NCI-H1694 (cell line): ENCODE measurements at places on chromosomes 13 and 19.

DNA sequence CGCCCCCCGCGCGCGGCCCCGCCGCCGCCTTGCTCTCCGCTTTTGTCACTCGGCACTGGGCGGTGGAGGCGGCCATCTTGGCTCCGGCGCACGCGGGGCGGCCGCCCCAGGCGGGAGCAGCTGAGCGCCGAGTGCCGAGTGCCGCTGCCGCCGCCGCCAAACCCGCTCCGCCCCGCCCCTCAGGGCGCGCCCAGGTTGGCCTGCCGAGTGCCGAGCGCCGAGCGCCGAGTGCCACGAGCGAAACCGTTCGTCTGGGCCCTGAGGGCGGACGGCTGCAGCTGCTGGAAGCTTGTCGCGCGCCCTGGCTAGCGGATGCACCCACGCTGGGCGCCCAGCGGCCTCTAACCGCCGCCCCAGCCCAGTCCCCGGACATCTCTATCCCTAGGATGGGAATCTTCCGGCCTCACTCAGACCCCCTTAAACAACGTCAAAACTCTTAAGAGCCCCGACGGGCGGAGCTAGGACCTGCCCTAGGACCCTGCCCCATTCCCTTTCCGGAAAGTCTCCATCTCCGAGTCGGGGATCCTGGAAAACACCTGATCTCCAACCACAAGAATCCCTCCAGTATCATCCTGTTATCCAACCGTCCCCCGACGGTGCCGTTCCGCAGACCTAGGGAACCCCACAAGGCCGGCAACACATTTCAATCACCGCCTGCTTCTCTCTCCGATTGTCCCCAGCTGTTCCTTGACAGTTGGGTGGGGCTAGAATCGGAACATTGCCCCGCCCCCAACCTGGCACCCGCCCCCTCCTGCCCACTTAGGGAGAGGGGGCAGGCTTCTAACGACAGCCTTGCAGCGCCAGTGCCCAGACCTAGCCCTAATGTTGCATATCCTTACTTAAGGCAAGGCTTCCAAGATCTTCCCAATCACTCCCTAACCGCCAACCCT, 14.1 kb upstream of the AKAP8L start:
- peak; percentile 53 for DNase-seq

GRCh38 chr13:94825507-94825906, 113.2 kb upstream of the SOX21 start:
- peak; percentile 22 for DNase-seq

GRCh38 chr19:36198119-36198518, 16.3 kb downstream of the ZNF565 start:
- no peak for DNase-seq

GRCh38 chr19:10517760-10518443, 655 bp upstream of the S1PR5 start:
- peak; percentile 29 for DNase-seq

GRCh38 chr13:25922376-25922775, 129.4 kb downstream of the SHISA2 start:
- peak; percentile 10 for DNase-seq

GRCh38 chr13:35392768-35393167, 83.7 kb downstream of the MAB21L1 start:
- DNase-seq, result no peak

DNA sequence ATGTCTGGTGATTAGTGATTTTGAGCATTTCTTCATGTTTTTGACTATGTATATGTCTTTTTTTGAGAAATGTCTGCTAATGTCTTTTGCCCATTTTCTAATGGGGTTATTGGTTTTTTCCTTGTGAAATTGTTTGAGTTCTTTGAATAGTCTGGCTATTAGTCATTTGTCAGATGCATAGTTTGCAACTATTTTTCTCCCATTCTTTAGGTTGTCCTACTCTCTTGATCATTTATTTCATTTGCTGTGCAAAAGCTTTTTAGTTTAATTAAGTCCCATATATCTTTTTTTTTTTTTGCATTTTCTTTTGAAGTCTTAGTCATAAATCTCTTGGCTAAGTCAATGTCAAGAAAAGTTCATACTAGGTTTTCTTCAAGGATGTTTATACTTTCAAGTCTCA, 449.8 kb downstream of the DACH1 start:
- DNase-seq, result no peak

- DNase-seq, result no peak
These were observed 42.7 kb downstream of the INSR start for GRCh38 chr19:7251494-7251893.

DNA sequence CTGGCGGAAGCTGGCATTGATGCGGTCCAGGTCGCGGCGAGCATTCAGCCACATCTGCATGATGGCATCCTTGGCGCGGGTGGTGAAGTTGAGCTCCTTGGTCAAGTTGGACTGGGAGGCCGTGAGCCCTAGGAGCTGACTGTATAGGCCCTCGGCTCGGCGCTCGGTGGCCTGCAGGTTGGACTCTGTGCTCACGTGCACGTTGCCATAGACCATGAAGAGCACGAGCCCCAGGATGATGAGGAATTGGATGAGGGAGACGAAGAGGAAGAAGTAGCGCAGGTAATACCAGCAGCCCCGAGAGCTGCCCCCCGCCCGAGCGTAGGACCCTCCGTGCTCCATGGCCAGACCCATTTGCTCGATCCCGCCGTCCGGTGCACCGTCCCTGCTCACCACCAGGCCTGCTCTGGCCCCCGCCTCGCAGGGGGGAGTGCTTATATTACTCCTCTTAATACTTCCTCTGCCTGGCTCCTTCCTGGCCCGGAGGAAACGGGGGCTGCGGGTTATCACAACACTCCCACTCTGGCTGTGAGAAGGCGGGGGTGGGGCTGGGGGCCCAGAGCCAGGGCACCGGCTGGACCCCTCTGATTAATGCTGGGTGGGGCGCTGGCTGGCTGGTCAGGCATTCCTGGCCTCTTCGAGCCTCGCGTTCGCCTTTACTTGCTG, at the start of gene PLVAP:
PLVAP (minus strand) TSS at position 408 of the 666 bp plus-strand sequence; CDS start at position 354, 54 bp downstream.
- DNase-seq, result no peak

DNA sequence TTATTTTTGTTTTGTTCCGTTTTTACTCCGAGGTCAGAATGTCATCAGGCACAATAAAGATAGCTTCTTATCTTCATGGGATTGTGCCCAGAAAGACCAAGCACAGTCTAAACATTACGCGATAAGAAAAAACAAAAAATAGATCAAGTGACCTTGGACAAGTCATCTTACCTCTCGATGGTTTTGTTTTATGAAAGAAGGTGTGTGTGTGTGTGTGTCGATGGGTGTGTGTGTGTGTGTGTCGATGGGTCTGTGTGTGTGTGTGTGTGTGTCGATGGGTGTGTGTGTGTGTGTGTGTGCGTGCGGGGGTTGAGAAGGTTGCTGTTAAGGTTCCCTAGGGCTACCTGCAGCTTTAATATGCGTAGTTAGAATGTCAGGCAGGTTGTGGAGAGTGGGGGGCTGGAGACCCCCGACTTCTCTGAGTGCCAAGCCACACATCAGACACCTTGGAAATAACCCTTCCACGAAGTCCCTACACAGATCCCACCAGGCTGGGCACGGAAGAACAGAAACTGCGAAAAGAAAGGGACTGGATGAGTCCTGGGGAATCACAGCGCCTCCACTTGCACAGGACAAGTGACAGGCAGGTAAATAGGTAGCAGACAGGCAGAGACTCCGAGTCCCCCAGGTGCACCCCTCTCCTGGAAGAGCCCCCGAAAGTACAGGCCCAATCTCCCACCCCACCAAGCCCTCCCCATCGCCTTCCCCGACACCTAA, 458 bp upstream of the ATP8A2 start:
- DNase-seq, result no peak

DNA sequence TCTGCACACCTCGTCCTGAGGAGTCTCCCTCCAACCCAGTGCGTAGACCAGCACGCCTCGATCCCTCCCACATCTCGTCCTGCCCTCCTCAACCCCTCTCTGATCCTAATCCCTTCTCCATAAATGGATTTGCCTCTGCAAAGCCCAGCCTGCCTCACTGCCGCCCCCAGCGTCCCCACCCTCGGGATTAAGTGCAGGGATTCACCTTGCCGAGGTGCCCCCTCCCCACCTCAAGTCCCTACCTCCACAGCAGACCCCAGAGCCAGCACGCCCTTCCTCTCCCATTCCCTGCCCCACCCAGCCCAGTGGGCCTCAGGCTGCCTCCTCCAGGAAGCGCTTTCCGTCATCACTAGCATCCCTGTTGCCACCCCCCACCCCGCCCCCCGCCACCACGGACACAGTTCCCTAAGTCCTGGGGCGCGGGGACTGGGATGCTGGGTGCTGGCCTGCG, 4.0 kb downstream of the KLF16 start:
- DNase-seq, result no peak

- DNase-seq, result no peak
These were observed 99.4 kb downstream of the ZNF557 start for GRCh38 chr19:7168941-7169340.

DNA sequence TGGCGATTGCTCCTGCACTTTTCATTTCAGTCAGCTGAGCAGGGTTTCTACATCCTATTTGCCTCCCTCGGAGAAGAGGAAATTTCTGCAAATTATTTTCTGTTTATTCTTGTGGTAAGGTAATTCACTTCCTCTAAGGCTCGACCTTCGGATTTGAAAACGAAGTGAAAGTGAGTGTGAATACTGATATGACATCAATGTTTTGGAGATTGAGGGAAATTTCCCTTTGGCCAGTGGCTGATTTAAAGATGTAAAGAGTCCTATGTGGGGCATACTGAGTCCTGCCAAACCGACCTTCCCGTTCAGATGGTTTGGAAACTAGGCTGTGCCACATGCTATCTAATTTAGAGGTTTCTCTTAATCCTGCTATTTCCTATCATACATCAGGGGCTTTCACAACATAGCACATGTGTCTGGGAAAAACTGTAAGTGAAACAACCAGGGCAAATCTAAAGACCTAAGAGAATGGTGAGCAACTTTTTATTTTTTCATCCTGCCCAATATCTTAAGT, 112.3 kb downstream of the POSTN start:
- DNase-seq, result no peak

- peak; percentile 39 for DNase-seq
These were observed 31.7 kb upstream of the PCDH8 start for GRCh38 chr13:52879950-52880741.

GRCh38 chr19:48041877-48042580, 1.9 kb downstream of the CABP5 start:
- no peak for DNase-seq

GRCh38 chr13:50387051-50387581, 371.9 kb downstream of the KCNRG start:
- peak; percentile 92 for DNase-seq

GRCh38 chr19:43818500-43818899, 8.6 kb upstream of the ZNF283 start:
- DNase-seq, result no peak

- DNase-seq, result no peak
These were observed 6.9 kb upstream of the EMP3 start for GRCh38 chr19:48318286-48318987.

DNA sequence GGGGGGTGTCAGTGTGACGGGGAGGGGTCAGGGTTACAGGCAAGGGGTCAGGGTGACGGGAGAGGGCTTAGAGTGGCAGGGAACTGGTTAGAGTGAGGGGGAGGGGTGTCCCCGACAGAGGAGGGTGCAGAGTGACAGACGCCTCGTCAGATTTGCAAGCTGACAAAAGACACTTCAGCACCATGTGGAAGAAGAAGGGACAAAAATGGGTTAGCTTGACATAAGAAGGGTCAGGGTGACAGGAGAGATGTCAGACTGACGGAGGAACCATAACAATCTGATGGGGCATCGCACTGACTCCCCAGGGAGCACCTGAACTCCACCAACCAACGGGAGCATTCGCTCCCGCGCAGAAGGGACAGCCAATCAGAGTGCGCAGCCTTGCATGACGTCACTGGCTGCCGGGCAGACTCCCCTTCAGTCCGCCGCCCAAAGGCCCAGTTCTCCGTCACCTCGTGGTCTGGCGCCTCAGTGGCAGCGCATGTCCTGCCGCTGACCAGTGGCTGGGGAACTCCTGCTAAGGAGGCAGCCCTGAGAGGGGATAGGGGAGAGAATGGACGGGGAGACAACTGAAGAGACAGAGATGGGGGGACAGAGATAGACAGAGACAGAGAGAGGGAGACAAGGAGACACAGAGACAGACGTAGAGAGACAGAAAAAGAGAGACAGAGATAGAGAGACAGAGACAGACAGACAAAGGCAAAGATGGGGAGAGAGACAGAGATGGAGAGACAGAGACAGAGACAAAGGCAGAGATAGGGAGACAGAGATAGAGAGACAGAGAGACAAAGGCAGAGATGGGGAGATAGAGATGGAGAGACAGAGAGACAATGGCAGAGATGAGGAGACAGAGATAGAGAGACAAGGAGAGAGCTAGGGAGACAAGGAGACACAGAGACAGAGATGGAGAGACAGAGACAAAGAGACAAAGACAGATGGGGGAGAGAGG, 30.2 kb downstream of the C19orf81 start:
- peak; percentile 26 for DNase-seq

DNA sequence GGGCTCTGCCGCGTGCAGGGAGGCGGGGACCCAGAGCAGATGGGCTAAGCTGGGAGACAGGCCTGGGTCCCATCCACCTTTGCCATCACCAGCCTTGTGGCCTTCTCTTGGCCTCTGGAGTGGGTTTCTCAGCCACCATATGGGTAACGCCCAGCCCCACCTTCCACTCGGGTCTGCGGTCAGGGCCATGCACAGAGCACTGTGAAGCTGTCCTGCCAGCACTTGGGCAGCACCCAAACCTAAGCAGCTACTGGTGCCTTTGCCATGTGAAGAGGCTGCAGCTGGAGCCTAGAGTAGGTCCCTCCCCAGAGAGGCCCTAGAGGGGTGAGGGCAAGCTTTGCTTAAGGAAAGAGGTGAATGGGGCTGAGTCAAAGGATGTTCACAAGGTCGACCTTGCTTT, 24.1 kb upstream of the NPAS1 start:
- DNase-seq, result no peak
